NCI-H2227 treated with DMSO at 0.1 percent for 48 hours (cell line): ENCODE measurements at places on chromosomes 5 and 9.

GRCh38 chr9:112069318-112070169 is 105.6 kb downstream of the SUSD1 start:
- no peak for DNase-seq

DNA sequence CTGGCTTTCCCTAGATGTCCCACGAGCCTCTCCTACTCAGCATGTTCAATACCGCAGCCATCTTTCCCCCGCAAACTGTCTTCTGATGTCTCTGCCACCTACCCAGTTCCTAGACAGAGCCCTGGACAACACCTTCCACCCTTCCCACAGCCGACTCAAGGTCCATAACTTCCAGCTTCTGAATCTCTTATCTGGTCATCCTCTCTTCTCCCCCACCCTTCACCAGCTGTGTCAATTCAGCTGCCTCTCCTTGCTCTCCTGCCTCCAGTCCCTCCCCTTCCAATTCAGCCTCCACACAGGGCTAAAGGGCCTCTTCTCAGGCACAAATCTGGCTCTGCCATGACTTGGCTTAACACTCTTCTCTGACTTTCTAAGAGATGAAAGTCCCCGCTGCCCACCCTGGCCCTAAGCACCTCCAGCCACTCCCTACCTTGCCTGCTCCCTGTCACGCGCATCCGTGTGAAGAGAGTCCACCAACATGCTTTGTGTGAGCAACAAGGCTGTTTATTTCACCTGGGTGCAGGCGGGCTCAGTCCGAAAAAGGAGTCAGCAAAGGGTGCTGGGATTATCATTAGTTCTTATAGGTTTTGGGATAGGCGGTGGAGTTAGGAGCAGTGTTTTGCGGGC is 25.2 kb downstream of the AQP7 start:
- no peak for DNase-seq

DNA sequence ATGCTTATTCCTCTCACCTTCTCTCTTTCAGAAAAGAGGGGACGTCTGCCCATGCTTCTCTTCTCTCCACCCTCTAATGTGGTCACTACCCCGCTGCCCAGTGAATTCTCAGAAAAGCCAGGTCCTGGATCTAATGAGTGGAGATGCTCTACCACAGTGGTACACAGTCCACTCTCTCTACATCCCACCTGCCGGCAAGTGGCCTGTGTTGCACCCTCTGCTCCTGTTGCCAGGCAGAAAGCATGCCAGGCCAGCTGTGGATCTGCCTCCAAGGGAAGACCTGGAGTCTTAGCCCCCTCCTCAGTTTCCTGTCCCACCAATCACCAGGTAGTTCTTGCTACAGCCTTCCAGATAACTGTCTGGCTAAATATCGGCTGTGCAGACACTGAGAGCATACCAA is 71.2 kb upstream of the SPDL1 start:
- no peak for DNase-seq

GRCh38 chr9:81741103-81741502 is 51.8 kb upstream of the TLE1 start:
- DNase-seq = no peak

GRCh38 chr5:66810151-66810550 is 214.0 kb downstream of the MAST4 start:
- DNase-seq = no peak

- DNase-seq = no peak
Observed at GRCh38 chr5:150323092-150323491, 20.4 kb upstream of the ARSI start.

- no peak for DNase-seq
Observed at GRCh38 chr5:43420241-43420640, 8.1 kb upstream of the CCL28 start.

DNA sequence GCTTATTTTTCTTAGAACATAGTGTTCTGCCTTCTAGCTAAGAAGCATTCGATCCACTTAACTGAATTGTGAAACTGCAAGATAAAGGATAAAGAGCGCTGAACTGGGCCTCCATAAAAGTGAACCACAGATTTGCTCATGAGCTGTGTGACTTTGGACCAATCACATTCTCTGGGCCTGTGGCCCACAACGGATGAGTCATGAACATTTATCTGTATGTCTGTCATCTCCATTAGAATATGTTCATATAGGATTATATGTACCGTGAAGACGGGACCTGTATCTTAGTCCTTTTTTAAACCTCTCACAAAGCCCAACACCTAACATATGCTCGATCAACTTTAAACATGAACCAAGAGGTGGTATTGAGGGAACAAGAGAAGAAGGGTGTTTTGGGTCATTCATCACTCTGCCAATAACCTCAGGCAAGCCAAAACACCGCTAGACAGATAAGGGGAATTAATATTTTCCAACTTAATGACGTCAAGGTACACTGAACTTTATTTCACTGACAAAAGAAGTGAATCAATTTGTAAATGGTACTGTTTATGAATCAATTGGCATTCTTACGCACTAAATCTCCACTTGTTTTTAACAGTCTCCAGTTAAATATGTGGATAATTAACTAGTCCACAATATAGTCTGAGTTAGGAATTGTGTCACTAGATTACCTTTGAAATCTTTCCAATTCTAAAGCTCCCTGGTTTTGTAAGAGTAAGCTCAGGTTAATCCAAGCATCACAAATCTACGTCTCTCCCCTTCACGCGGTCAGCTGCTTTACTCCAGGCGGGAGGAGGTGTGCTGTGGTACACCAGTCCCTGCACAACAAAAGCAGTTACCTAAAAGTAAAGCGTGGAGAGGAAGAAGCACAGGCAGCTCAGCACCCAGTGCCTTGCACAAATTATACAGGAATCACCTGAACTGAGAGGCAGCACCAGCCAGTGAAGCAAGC is 1.6 kb downstream of the TMEM245 start:
- DNase-seq = no peak

GRCh38 chr5:143772621-143773020 is 39.3 kb upstream of the HMHB1 start:
- DNase-seq = no peak

DNA sequence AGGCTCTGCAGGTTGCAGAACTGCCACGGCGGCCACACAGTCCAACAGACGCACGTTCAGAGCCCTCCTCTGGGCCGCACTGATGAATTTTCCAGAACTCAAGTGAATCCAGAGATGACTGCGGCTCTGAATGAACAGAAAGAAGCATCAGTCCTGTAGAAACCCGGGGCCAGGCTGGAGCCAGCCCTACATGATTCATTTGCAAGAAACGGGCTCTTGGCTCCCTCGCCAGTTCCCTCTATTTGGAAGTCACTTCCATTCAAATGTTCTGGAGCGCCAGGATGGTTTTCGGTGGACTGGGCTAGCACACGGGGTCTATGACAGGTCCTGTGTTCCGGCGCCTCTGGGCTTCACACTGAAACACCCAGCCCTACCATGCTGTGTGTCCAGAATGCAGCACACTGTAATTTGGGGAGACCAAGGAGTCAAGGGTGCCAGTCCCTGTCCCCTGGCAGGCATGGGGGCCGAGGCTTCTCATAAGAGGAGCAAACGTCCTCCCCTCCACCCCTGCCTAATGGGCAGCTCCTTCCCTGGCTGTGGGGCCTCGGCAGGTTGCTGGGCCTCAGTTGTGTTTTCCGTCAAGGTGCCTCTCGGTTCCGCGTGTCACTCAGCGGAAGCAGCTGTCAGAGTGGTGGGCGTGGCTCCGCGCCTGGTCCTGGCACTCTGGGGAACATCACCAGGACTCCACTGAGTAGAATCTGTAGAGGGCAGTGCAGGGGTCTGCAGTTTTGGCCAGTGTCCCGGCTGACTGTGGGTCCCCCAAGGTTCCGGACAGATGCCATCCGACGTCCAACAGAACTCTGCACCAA is 18.1 kb upstream of the COL5A1 start:
- DNase-seq = no peak
